ENCODE measurements at places on chromosomes 5 and 9. TPM values are rescaled to one million over a fixed set of nuclear protein-coding genes. Genes with fewer than 3 reads are reported as not detected.

The RLN2 gene
- not detected for total RNA-seq

The MAML1 gene
- total RNA-seq: 21.0 TPM

The BTNL8 gene
- total RNA-seq: 2.9 TPM

The BTNL3 gene
- total RNA-seq: not detected

The SOWAHA gene
- total RNA-seq: not detected

The TMEFF1 gene
- total RNA-seq: not detected

GRCh38 chr5:166649676-166650075 lies 1641.8 kb upstream of the WWC1 start:
- H3K27me3 ChIP-seq: no peaks in the 10 kb centered on the region
- H3K4me1 ChIP-seq: no peaks in the 10 kb centered on the region

GRCh38 chr9:134328841-134329575 lies 2.8 kb downstream of the RXRA start:
- peak overlapping the region; percentile 95 for H3K4me3 ChIP-seq
- no peaks in the 10 kb centered on the region for H3K27me3 ChIP-seq
- peaks cover 38% of the 10 kb centered on the region for H3K4me1 ChIP-seq
- H3K36me3 ChIP-seq: no peaks in the 10 kb centered on the region

DNA sequence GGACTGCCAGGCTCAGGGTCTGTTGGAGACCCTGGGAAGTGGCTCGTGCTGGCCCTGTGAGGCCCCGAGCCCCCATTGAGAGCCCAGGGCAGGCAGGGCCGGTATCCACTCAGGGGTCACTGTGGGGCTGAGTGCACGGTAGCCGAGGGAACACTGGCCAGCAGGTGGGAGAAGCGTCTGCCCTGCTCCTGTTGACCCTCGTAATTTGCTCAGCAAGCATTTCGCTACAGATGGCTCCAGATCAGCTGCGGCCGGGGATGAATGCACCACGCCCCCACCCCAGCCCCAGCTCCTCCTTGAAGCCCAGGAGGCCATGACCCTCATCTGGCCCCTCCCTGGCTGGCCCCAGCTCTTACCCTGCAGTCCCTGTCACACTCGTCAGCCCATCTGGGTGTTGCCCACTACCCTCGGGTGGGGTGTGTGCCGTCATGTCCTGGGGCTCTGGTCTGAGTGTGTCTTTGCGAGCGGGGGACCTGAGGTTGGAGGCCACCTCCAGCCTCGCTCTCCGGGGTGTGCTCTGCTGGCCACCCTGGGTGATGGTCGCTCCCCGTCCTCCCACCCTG lies 6.1 kb upstream of the NRARP start:
- H3K36me3 ChIP-seq: no peaks in the 10 kb centered on the region
- no peaks in the 10 kb centered on the region for H3K27me3 ChIP-seq
- no peak for DNase-seq
- no peak overlapping the region for H3K4me3 ChIP-seq
- no peak overlapping the region for H3K27ac ChIP-seq

DNA sequence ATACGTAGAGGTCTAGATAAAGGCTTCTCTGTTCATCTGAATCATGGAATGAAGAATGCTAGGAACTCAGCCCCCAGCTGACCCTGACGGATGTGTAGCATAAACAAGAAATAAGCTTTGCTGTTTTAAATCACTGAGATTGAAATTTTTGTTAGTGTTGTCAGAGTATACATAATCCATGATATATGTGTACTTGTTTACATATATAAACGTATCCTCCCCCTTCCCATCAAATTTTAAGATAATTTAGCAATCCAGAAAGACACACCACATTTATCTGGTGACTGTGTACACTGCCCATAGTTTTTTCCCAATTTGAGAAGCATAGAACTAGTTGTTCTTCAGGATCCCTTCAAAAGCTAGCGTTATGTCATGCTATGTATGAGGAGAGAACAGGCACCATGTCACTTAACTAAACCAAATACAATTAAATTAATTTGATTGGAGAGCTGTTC lies 80.8 kb upstream of the OSMR start:
- no peaks in the 10 kb centered on the region for H3K27me3 ChIP-seq
- H3K4me1 ChIP-seq: no peaks in the 10 kb centered on the region
- no peak overlapping the region for H3K4me3 ChIP-seq
- H3K36me3 ChIP-seq: no peaks in the 10 kb centered on the region

- no peaks in the 10 kb centered on the region for H3K27me3 ChIP-seq
- H3K4me1 ChIP-seq: no peaks in the 10 kb centered on the region
- H3K27ac ChIP-seq: no peak overlapping the region
- no peaks in the 10 kb centered on the region for H3K36me3 ChIP-seq
- DNase-seq: no peak
Observed at GRCh38 chr9:134839455-134840125, 41.0 kb upstream of the FCN2 start.

- H3K4me1 ChIP-seq: no peaks in the 10 kb centered on the region
- no peak for DNase-seq
- H3K27me3 ChIP-seq: peaks cover 15% of the 10 kb centered on the region
- no peak overlapping the region for H3K4me3 ChIP-seq
Observed at GRCh38 chr5:133364936-133365707, 247.2 kb downstream of the FSTL4 start.

- H3K4me3 ChIP-seq: no peak overlapping the region
- DNase-seq: no peak
- no peak overlapping the region for H3K27ac ChIP-seq
- H3K36me3 ChIP-seq: no peaks in the 10 kb centered on the region
- no peaks in the 10 kb centered on the region for H3K4me1 ChIP-seq
- H3K27me3 ChIP-seq: no peaks in the 10 kb centered on the region
Observed at GRCh38 chr9:103533318-103533717, 538.2 kb downstream of the CYLC2 start.

- no peak for DNase-seq
- H3K27ac ChIP-seq: no peak overlapping the region
- peaks cover 6% of the 10 kb centered on the region for H3K4me1 ChIP-seq
- no peaks in the 10 kb centered on the region for H3K27me3 ChIP-seq
Observed at GRCh38 chr5:81553567-81554212, 159.8 kb upstream of the ACOT12 start.

DNA sequence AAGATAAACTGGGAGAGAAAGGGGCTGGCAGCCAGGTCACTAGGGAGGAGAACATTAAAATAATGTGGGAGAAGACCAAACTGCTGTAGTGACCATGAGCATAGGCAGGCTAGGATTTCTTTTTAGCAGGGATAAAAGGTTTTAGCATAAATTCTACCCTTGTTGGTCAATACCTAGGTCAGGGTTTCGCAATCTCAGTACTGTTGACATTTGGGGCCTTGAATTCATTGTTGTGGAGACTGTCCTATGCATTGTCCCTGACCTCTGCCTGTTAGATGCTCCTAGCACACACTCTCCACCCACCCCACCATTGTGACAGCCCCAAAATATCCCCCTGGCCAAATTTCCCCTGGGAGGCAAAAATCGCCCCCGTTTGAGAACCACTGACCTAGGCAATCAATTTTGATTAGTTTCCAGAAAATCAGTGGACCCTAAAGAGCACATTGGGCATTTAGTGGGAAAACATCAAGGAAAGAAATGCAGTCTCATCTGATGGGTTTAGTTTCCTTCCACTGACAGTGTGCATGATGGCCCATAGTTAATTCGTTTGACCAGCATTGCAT lies 181.4 kb downstream of the NTRK2 start:
- H3K36me3 ChIP-seq: no peaks in the 10 kb centered on the region
- no peaks in the 10 kb centered on the region for H3K4me1 ChIP-seq
- no peaks in the 10 kb centered on the region for H3K27me3 ChIP-seq
- DNase-seq: no peak
- H3K27ac ChIP-seq: no peak overlapping the region

GRCh38 chr5:7209658-7210057 lies 186.3 kb upstream of the ADCY2 start:
- no peaks in the 10 kb centered on the region for H3K36me3 ChIP-seq
- no peaks in the 10 kb centered on the region for H3K27me3 ChIP-seq
- no peaks in the 10 kb centered on the region for H3K4me1 ChIP-seq

DNA sequence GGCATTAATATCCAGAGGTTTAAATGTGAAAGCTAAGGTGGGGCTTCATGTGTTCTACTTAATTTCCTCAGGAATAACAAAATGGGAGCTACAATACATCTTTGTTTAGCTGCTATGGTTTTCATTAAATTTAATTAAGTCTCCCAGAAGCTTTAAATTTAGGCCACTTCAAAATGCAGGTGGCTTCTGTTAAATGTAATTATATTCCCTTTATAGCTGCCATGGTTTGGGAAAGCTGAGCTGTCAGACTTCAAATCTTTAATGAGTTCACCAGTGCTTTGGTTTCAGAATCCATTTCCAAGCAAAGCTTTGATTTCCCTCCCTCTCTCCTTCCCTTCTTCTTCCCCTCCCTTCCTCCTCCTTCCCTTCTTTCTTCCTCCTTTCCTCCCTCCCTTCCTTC lies 58.4 kb upstream of the FAM170A start:
- no peak overlapping the region for H3K27ac ChIP-seq
- no peaks in the 10 kb centered on the region for H3K4me1 ChIP-seq
- no peaks in the 10 kb centered on the region for H3K27me3 ChIP-seq

GRCh38 chr9:78605041-78606000 lies 308.4 kb downstream of the PSAT1 start:
- DNase-seq: no peak
- H3K4me3 ChIP-seq: no peak overlapping the region
- no peaks in the 10 kb centered on the region for H3K27me3 ChIP-seq
- H3K4me1 ChIP-seq: no peaks in the 10 kb centered on the region
- H3K36me3 ChIP-seq: no peaks in the 10 kb centered on the region

- no peaks in the 10 kb centered on the region for H3K27me3 ChIP-seq
- no peaks in the 10 kb centered on the region for H3K36me3 ChIP-seq
- no peak overlapping the region for H3K27ac ChIP-seq
- H3K4me1 ChIP-seq: no peaks in the 10 kb centered on the region
- no peak overlapping the region for H3K4me3 ChIP-seq
- DNase-seq: no peak
Observed at GRCh38 chr5:108124596-108124995, 257.3 kb downstream of the FBXL17 start.

DNA sequence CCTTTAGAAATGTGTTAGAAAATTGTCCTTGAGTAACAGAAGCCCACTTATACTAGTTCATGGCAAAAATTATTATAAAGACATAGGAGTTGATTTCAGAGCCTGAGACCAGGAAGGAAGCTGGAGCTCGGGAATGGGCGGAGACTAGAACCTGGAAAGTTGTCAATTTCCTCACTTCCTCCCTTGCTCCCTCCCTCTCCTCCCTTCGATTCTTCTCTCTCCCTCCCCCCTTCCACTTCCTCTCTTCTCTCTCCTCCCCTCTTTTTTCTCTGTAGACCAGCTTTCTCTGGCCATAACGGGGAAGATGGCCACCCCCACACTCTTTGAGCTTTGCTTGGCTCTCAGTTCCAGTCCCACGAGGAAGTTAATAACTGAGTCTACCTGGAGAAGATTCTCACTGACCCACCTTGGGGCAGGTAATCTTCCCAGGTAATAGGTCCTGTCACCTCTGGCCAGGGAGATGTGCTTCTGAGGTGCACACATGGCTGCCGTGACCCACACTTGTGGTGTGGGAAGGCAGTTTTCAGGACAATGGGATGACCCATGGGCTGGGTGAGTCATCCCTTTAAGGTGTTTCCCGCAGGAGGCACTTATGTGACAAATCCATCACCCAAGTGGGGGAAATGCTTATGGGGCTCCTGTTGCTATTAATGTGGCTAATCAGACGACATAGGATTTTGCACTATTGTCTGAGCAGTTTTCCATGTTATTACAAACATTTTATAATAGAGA lies 78.7 kb downstream of the HSPA4 start:
- DNase-seq: no peak
- no peaks in the 10 kb centered on the region for H3K27me3 ChIP-seq
- no peaks in the 10 kb centered on the region for H3K36me3 ChIP-seq
- no peaks in the 10 kb centered on the region for H3K4me1 ChIP-seq

DNA sequence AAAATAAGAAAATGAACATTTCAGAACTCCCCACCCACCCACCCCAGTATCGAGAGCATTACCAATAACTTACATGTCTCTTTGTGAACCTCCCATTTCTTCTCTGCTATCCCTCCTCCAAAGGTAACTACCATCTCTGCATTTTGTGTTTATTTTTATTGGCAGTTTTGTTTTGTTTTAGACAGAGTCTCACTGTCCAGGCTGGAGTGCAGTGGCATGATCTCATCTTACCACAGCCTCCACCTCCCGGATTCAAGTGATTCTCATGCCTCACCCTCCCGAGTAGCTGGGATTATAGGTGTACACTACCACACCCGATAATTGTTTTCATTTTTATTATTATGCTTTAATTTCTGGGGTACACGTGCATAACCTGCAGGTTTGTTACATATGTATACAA lies 21.7 kb upstream of the GLIS3 start:
- DNase-seq: no peak
- H3K36me3 ChIP-seq: no peaks in the 10 kb centered on the region
- no peaks in the 10 kb centered on the region for H3K4me1 ChIP-seq
- H3K27me3 ChIP-seq: no peaks in the 10 kb centered on the region

- H3K4me1 ChIP-seq: no peaks in the 10 kb centered on the region
- H3K4me3 ChIP-seq: no peak overlapping the region
- no peak overlapping the region for H3K27ac ChIP-seq
- no peak for DNase-seq
- H3K36me3 ChIP-seq: no peaks in the 10 kb centered on the region
Observed at GRCh38 chr5:152262667-152263066, 142.4 kb downstream of the NMUR2 start.

GRCh38 chr9:136342181-136343120 lies 15.1 kb downstream of the GPSM1 start:
- no peaks in the 10 kb centered on the region for H3K4me1 ChIP-seq
- peak; percentile 82 for DNase-seq
- peak overlapping the region; percentile 69 for H3K27ac ChIP-seq
- peak overlapping the region; percentile 36 for H3K4me3 ChIP-seq
- no peaks in the 10 kb centered on the region for H3K27me3 ChIP-seq
- H3K36me3 ChIP-seq: no peaks in the 10 kb centered on the region

GRCh38 chr9:1972672-1973071 lies 42.5 kb upstream of the SMARCA2 start:
- H3K27me3 ChIP-seq: no peaks in the 10 kb centered on the region
- H3K4me3 ChIP-seq: no peak overlapping the region
- H3K27ac ChIP-seq: no peak overlapping the region
- H3K4me1 ChIP-seq: no peaks in the 10 kb centered on the region
- H3K36me3 ChIP-seq: no peaks in the 10 kb centered on the region

- H3K4me1 ChIP-seq: no peaks in the 10 kb centered on the region
- no peak for DNase-seq
- no peak overlapping the region for H3K27ac ChIP-seq
- no peaks in the 10 kb centered on the region for H3K36me3 ChIP-seq
- H3K27me3 ChIP-seq: no peaks in the 10 kb centered on the region
Observed at GRCh38 chr5:6623941-6624340, 8.9 kb downstream of the NSUN2 start.

DNA sequence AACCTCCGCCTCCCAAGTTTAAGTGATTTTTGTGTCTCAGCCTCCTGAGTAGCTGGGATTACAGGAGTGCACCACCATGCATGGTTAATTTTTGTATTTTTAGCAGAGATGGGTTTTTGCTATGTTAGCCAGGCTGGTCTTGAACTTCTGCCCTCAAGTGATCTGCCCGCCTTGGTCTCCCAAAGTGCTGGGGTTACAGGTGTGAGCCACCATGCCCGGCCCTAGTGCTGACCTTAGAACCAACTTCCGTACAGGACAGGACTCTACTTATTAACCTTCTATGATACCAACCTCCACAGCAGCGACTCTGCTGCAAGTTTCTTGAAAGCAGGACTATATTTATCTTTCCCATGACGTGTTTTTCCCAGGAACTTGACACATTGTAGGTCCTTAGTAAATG lies 176.9 kb downstream of the RGS3 start:
- no peaks in the 10 kb centered on the region for H3K4me1 ChIP-seq
- DNase-seq: no peak
- no peak overlapping the region for H3K4me3 ChIP-seq
- H3K27ac ChIP-seq: no peak overlapping the region

- H3K27ac ChIP-seq: no peak overlapping the region
- H3K4me3 ChIP-seq: no peak overlapping the region
- DNase-seq: no peak
- no peaks in the 10 kb centered on the region for H3K4me1 ChIP-seq
Observed at GRCh38 chr5:120306303-120306702, 157.8 kb upstream of the PRR16 start.

All from uterus (tissue), 4 donors.